ENCODE measurements at places on chromosomes 2 and 18.

GRCh38 chr2:98505311-98505808 is 60.7 kb downstream of the INPP4A start:
- no peak for DNase-seq

- DNase-seq = no peak
Observed at GRCh38 chr2:217398860-217399259, 539.0 kb upstream of the TNP1 start.

GRCh38 chr2:148273158-148273691 is 252.3 kb downstream of the MBD5 start:
- no peak for DNase-seq

- DNase-seq = peak; percentile 89
Observed at GRCh38 chr2:180180511-180180910, 173.4 kb upstream of the CWC22 start.

GRCh38 chr2:239721991-239722759 is 303.0 kb downstream of the NDUFA10 start:
- no peak for DNase-seq

- DNase-seq = no peak
Observed at GRCh38 chr2:207502577-207503198, 27.1 kb upstream of the CREB1 start.

DNA sequence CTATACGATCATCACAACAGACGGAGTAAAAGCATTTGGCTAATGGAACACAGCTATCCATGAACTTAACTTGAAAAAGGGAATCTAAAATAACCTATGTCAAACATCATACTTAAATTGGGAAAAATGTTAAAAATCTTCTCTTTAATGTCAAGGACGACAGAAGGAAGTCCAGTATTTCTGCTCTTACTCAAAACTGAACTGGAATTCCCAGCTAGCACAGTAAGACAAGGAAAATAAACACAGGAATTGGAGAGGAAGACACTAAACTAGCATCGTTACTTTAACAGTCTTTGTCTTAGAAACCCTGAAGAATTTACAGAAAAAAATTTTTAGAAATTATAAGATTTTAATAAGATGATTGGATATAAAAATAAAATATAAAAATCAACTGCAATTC is 112.6 kb downstream of the HDAC4 start:
- DNase-seq = no peak

GRCh38 chr2:212919238-212919637 is 232.2 kb downstream of the IKZF2 start:
- DNase-seq = no peak

All from HAP-1 (cell line).